Dermis microvascular lymphatic vessel endothelial cell (primary cell): ENCODE measurements at places on chromosomes 4 and X.

DNA sequence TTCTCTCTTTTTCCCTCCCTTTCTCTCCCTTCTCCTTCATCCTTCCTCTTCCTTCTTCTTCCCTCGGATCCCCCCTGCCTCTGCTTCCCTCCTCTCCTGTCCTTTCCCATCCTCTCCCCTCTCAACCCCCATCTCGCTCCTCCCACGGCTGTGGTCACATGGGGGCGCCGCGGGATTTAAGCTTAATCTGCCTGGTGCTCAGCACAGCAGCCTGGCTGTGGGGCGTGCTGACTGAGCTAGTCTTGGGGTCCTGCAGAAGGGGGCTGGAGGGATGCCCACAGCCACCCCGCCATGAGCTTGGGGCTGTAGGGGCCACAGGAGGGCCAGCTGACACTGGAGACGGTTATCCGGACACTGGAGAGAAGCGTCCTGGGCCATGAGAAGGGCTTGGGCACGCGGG is 10.7 kb downstream of the SMIM10L2A start:
- DNase-seq = no peak

- no peak for DNase-seq
Measured at GRCh38 chr4:96993560-96993959, 1149.7 kb downstream of the STPG2 start.

- DNase-seq = peak; percentile 5
Measured at GRCh38 chr4:118823471-118823870, 12.5 kb downstream of the SEC24D start.

GRCh38 chr4:92059615-92060014 is 244.2 kb upstream of the GRID2 start:
- DNase-seq = no peak

GRCh38 chr4:23022032-23022431 is 329.3 kb downstream of the GBA3 start:
- no peak for DNase-seq

GRCh38 chr4:144355811-144356757 is 215.6 kb upstream of the GYPA start:
- DNase-seq = no peak

DNA sequence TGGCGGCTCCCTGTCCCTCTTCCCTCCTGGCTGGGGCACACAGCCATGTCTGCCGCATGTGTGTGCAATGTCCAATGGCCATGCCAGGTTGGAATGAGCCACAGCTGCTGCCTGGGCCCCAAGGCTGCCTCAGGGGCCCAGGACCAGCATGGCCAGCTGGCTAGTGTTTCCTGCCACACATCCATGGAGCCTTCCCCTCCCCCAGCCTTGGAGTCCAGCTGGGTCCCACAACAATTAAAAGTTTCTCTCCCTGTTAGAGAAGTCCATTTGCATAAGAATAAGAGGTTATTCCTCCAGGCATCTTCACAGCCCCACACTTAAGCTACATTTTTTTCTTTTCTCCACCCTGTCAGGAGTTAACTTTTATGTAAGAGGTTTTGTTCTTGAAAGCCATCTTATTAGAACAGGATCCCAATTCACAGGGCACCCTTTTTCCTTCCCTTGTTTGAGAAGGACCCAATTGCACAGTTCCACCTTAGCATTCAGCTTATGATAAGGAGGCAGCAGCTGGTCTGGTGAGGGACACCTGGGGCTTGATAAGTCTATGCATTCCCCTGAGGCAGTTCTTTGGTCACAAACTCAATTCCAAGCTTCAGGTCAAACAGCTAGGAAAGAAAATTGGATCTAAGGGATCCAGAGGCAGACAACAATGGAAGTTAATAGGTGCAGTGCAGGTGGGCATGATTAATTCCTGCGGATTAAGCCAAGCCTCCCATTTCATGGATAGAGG is 963.3 kb upstream of the GRIA3 start:
- DNase-seq = no peak
